ENCODE measurements at places on chromosomes 16 and 17.

DNA sequence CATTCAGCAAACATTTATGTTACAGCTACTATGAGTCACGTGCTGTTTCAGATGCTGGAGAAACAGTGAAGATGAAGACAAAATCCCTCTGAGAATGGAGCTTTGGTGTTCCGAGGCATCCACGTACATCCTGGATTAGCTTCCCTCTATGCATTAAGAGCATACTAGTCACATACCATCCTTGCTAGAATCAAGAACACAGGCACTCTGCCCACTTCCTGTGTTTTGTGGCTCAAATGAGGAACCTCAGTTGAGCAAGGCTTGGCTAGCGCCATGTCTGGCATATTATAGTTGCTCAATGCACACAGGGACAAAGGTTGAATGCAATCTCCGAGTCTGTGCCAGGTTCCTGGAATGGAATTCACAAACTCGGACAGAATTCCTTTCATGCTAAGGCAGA lies 297.5 kb downstream of the XYLT1 start:
- no peak for DNase-seq

DNA sequence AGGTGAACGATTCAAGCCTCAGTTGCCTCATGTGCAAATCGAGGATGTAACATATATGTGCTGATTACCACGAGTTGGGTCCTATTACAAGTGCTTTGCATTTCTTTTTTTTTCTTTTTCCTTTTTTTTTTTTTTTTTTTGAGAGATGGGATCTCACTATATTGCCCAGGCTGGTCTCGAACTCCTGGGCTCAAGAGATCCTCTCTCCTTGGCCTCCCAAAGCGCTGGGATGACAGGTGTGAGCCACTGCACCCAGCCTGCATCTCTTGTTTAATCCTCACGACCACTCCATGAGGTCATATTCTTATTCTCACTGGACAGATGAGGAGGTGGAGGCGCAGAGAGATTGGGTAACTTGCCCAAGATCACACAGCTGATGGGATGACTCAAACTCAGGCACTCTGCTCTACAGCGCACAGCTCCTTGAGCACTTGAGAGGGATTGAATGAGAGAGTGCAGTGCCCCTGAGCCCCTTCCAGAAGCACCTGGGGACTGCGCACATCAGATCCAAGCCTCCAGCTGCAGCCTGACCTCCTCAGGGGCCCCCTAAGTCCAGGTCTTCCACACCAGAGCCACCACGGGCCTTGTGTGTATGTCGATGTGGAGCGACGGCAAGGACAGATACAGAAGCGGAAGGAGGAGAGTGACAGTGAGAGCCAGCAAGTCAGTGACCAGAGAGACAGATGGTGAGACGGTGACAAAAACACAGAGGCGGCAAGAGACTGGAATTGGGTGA lies 4.9 kb downstream of the STX1B start:
- no peak for DNase-seq

GRCh38 chr17:75404731-75405364 lies 630 bp downstream of the GRB2 start:
- DNase-seq, result peak; percentile 24

DNA sequence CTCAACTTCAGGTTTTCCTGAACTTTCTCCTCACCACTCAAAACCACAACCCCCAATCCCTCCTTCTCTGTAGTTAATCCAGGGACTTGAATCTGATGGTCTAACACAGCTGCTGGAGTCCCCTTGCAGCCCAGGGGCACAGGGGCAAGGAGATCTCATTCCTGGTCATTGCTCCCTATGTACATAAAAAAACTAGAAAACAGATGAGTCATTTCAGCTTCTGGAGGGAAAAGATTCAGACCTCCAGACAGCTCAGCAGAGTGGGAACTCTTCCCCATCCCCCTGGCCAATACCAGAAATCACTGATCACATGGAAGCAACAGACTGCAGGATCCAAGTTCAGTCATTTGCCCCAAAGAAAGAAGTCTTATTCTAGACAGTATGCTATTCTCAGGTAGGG lies 62.1 kb downstream of the DYNLRB2 start:
- no peak for DNase-seq

DNA sequence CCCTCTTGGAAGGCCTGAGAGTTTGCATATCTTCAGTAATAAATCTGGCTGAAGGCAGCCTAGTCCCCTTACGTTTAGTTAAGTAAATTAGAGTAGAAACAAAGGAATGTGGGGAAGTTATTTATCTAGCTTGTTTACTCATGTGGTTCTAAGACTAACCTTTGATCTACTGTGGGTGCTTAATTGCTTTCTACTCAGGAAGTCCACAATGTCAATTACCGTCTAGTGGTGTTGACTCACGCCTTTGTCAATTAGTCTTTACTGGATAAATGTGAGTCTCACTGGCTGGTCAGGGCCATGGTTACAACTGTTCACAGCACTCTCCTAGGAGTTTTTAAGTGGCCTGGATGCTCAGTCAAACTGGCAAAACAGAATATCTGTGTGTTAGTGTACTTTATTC lies 2338.4 kb downstream of the TP53TG3F start:
- no peak for DNase-seq

- DNase-seq, result no peak
Observed at GRCh38 chr17:48478224-48479013, 48.4 kb upstream of the SKAP1 start.

GRCh38 chr17:42163113-42163512 lies 8.3 kb upstream of the RAB5C start:
- no peak for DNase-seq

GRCh38 chr16:73002866-73003265 lies 45.1 kb downstream of the ZFHX3 start:
- no peak for DNase-seq

DNA sequence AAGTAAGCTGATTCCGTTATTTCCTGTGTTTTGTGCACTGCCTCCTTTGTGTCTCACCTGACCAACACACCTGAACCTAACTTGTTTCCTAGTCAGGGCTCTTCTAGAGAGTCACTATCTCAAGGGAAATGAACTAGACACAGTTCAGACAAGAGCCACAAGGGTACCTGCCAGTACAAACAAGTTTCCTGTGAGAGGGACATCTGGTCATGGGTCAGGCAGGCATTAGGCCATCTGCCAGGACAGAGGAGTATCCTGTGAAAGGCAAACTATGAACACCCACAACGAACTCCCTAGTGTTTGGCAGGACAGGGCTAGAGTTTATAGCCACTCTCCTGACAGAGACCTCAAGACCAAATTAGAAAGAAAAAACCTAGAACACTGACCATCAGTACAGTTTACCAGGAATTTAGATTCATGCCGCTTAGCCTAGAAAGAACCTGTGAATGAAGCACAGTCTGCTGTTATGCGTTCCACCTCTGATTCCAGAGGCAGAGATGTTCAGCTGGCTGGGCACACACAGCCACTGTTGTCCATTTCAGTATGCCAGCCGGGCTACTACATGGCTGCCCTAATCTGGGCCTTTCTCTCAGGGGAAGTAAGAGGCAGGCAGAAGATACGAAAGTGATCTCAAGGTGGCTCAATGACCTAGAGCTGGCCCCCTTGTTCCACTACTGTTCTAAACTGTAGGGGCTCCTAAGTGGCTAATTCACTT lies 20.7 kb upstream of the GLG1 start:
- DNase-seq, result no peak

- DNase-seq, result no peak
Observed at GRCh38 chr16:66295213-66295612, 71.3 kb upstream of the CDH5 start.

- no peak for DNase-seq
Observed at GRCh38 chr17:77320044-77320440, 179.3 kb downstream of the SEC14L1 start.

DNA sequence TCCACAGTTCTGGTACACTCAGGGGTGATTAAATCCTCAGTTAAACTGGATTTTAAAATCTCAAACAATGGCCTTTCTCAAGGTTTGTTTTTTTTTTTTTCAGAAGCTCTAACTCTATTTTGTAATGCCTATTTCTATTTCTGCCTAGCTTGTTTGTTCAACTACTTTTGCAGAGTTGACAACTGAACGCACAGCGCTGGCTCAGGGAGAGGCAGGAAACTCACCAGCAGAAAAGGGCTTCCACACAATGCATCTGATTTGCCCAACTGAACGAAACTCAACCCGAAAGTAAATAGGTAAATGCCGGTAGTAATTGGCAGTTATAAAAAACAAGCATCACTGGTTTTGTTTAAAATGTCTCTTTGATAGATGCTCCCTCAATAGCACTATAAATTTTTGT lies 52.7 kb upstream of the CNEP1R1 start:
- DNase-seq, result no peak

- DNase-seq, result no peak
Observed at GRCh38 chr17:76018340-76018680, 8.8 kb downstream of the EVPL start.

DNA sequence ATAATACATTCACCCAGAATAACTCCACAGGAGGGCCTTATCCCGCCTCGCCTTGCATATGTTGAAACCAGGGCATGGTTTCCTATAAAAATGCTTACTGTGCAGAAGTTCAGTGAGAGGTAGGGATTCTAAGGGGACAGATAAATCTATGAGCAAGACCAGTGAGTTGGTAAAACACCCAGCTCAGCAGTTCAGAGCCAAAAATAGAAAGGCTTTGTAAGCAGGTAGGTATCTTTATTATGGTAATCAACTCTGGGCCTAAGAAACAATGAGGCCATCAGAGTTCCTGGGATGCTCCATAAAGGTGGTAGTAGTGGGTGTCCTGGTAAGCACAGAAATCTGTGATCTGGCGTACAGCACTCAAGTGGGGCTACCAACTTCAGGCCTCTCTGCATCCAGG lies 549.4 kb upstream of the CDH5 start:
- DNase-seq, result no peak

DNA sequence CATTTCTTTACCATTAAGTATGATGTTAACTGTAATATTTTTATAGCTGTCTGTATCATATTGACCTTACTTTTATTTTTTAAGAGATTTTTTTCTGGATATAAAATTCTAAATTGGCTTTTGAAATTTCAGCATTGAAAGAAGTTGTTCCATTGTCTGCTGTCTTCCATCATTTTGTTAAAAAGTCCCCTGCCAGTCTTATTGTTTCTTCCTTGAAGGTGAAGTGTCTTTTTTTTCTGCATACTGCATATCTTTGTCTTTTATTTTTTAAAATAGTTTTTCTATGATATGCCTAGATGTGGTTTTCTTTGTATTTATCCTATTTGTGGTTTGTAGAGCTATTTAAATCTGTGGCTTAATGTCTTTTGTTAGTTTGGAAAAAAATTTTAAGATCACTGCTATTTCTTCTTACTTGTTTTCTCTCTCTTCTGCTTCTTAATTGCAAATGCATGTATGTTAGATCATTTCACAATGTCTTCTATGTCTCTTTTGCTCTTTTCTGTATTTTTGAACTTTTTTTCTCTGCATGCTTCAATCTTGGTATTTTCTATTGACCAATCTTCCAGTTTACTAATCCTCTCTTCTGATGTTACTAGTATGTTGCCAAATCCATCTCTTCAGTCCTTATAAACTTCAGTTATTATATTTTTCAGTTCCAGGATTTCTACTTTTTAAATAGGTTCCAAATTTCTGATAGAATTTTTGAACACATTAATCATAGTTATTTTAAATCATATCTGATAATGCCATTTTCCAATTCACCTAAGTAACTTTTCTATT lies 20.2 kb downstream of the IL21R start:
- no peak for DNase-seq

All from stimulated activated CD8-positive, alpha-beta memory T cell treated with anti-CD3 and anti-CD28 coated beads, Interleukin-15, amount 100 ng/mL, for 4 hours (primary cell).